Anterior cingulate cortex (tissue), 58 donors: ENCODE measurements at places on chromosomes 3 and 15.

GRCh38 chr3:100184948-100185570 is 70.8 kb upstream of the FILIP1L start:
- DNase-seq = no peak

GRCh38 chr15:85761635-85762034 is 33.1 kb downstream of the KLHL25 start:
- no peak for DNase-seq

DNA sequence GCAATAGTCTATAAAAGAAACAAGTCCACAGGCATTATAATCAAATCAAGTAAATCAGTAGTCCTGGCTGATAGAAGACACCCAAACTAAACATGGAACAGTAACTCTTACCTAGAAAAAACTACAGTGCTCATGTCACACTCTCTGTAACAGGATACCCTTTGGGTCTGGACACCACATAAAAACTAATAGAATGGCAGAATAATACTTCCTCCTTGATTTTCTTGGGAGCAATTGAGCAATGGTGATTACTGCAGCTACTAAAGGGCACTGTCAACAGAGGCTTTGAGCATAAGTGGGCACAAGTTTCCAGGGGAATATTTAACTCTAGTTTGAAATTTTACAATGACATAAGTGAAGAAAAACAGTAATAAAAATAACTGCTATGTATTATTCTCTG is 59.5 kb downstream of the GLB1 start:
- no peak for DNase-seq

- DNase-seq = no peak
Observed at GRCh38 chr3:77530870-77531269, 491.0 kb downstream of the ROBO2 start.

GRCh38 chr15:73629798-73630429 is 3.3 kb downstream of the NPTN start:
- no peak for DNase-seq

GRCh38 chr15:69509131-69509530 is 56.5 kb downstream of the RPLP1 start:
- DNase-seq = no peak

GRCh38 chr3:151856118-151856517 is 17.3 kb upstream of the SUCNR1 start:
- no peak for DNase-seq

- no peak for DNase-seq
Observed at GRCh38 chr3:126659915-126660886, 5.3 kb upstream of the TXNRD3 start.

DNA sequence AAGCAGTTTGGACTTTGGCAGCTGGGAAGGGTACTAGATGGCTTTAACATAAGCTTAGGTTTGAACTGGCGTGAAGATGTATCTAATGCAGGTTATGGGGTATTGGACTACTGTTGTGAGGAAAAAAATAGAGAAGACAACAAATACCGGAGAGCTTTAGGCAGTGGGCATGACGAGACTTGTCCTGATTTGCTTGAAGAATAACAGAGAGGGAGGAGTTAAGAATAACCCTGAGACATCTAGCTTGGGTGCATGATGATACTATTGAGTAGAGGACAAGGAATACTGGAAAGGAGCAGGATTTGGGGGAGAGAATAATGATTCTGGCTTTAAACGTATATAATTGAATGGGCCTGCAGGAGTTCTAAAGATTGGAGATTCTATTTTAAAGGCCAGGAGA is 249.5 kb upstream of the AZI2 start:
- DNase-seq = no peak

GRCh38 chr3:17081520-17081919 is 196.8 kb downstream of the PLCL2 start:
- DNase-seq = no peak

DNA sequence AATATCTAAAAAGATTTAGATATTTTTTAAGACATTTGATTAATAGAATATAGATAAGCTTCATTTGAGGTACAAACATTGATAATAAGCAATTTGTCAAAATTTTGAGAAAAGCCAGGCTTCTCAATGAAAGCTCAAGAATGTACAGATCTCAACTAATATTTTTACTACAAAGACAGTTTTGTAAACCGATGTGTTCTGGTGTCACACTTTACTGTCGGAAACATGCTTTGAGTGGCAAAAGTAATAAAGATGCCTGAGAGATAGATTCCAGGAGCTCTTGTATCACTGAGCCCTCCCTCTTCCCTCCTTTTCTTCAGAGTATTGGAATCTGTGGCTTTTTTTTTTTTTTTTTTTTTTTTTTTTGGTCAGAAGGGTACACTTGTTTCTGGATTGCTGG is 45.0 kb upstream of the THRB start:
- no peak for DNase-seq

DNA sequence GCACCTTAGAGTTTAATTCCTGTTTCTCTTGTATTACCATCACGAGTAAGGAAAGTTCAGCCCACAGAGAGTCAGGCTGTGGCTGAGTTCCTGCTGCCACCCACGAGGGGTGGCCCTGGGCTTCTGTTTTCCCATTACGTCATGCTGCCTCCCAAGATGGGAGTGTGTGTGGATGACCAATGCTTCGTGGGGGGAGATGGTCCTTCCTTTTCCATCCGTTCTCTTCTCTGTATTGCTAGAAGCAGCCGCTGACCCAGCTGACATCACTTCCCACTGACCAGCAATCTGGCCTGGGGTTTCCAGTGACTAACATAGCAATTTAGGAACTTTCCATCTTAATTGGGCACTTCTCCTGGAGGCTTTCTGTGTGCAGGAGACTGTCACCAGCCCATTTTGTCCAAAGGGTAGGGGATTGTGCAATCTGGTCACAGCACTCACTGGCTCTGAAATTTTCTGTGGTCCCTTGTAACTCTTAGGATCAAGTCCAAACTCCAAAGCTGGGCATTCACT is 9.3 kb downstream of the IRAK2 start:
- DNase-seq = peak; percentile 51

- DNase-seq = no peak
Observed at GRCh38 chr3:82130046-82130445, 368.6 kb upstream of the GBE1 start.

DNA sequence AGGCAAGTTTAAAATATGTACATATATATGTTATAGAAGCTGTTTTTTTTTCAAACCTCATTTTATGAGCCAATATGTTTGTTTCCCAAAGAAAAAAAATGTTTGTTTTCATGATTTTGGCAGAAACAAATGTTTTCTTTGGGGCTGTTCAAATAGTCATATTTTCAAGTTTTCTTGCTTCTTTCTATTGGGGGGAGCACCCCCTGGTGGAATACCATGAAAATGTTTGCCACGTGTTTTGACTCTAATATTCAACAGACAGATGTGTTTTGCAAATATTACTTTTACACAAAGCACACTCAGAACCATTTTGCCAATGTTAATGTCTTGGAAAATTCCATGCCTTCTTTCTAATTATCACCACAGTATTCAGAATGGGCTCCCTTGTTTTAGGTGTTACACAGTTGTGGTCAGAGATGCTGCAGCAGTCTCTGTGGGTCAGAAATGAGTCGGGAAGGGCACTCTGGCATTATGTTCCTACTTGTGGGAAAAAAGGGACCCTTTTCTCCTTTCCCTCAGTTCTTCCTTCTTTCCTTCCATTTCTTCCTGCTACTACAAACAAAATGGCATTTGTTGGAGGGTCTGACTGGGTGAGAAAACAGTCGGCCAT is 817.0 kb downstream of the TUSC7 start:
- no peak for DNase-seq

DNA sequence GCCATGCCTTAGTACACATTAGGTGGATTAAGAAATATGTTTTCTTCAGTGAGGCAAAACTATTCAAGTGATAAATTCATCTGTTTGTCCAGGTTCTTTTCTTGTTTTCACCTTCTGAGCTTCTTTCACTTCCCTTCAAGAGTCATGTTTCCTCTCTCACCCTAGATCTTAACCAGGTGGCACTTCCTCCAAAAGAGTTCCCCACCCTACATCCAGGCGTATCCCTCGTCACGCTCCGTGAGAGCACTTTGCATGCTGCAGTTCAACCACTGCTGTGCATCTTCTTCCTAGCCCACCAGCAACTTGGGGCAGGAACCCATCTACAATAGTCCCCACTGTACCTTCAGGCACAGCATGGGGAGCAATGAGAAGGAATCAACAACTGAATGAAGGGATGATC is 28.9 kb downstream of the OSBPL10 start:
- DNase-seq = no peak

DNA sequence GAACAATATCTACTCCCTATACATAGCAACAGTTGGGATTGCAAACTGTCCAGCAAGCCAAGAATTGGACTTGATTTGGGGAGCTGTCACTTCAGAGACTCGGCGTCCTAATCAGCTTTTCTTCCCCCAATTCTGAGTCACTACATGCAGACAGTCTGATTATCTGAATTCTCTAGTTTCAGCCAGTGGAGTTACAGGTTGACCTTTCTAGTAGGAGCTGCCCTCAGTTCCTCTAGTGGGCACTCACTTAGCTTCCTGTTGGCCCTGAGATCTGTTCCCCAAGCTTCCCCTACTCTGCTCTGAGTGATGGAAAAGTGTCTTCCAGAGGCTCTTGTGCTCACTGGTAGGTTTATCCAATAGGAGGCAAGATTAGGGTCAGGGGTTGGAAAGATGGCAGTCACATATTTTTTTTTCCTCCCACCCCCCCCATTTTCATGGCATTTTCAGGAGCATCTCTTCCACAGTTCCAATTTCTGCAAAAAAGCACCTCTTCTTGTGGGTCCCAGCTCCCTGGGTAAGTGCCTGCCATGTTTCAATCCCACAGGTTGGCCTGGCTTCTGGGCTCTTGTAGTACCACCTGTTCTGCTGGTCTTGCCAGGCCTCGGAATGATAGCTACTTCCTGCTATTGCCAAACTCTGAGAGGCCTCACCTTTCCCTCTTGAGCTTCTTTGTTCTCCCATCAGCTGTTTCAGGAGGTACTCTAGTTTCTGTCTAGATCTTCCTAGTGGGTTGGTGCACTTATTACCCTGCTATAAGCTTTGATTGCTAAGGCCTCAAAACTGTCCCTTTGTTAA is 182.2 kb downstream of the RAP2B start:
- no peak for DNase-seq

GRCh38 chr3:189995129-189995528 is 125.6 kb downstream of the P3H2 start:
- DNase-seq = no peak

DNA sequence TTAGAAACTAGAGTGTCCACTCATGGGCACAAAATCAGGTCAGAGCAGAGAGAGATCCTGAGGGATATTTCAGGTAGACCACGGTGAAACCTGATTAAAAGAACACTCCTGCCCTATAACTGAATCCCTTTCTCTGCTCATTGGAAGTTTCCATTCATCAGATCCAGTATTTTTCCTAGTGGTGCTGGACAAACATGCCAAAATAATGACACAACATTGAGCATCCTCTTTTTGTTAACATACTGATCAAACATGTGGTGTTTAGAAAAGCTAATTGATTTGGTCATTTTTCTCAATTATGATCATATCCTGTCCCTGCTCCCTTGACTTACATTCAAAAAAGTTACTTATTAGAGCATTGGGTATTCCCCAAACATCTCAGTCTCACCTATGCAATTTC is 27.2 kb downstream of the PTX3 start:
- no peak for DNase-seq

DNA sequence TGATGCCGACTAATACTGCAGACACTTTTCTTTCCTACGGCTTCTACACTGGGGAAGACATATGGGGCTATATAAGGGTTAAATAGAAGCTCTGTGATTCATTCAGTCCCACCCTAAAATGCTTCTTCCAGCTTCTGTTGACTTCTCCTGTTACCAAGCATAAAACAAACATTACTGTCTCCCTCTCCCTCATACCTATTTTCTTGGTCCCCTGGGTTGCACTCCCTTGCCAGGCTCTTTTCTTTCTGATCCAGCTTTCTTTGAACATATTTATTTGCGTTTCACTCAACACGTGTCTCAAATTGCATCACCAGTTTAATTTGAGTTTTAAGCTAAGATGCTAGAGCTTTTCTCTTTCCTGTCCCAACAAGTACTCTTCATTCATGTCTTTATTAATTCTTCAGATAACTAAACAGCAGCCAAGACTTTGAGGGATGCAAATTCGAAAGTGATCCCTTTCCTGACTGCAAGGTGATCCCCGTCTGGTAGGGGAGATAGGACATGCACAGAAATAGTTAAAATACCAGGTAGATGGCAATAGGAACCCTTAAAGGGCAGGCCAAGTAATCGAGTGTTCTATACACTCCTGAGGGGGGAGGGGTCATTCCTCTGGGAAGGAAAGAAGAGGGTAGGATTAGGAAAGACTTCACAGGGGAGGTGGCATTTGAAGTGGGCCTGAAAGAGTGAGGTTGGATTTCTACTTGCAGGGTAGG is 198.6 kb upstream of the BCL6 start:
- no peak for DNase-seq

GRCh38 chr3:130293247-130293646 is 52.2 kb upstream of the COL6A5 start:
- no peak for DNase-seq

GRCh38 chr3:101778385-101779046 is 495 bp upstream of the NXPE3 start:
- DNase-seq = no peak
